ENCODE measurements at places on chromosomes 7 and 10.

GRCh38 chr7:101853684-101854083 lies 36.3 kb downstream of the CUX1 start:
- DNase-seq = no peak

DNA sequence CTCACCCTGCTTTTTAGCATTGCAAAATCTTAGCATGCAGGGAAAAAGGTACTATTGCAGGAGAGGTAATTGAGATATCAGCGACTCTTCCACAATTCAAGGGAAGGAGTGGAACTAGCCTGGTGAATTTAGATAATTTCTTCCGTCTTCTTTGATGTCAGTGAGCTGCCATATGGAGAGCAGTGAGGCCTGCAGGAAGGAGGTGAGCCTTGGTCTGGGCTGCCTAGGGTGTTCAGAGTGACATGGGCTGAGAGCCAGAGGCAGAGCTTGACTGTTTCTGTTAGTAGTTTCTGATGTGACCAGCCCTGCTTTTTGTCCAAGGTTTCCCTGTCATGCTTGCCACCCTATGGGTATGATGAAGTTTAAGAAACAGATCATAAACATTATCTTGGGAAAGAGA lies 28.6 kb downstream of the KAT6B start:
- DNase-seq = peak; percentile 64

DNA sequence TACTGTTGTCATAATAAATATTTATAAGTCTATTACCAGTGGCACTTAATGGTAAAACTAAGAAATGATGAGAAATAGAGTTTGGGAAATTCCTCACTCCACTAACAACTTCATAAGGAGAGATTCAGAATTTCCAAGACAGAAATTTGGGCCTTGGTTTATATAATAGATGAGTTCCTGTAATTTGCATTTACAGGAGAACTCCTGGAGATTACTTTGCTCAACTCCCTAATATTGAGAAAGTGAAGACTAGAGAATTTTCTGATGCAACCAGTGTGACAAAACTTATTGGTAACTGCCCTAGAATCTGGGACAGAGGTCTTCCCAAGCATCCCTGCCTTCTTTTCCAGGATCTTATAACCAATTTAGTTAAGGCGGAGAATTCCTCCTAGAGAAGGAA lies 49.1 kb upstream of the GSAP start:
- DNase-seq = no peak

DNA sequence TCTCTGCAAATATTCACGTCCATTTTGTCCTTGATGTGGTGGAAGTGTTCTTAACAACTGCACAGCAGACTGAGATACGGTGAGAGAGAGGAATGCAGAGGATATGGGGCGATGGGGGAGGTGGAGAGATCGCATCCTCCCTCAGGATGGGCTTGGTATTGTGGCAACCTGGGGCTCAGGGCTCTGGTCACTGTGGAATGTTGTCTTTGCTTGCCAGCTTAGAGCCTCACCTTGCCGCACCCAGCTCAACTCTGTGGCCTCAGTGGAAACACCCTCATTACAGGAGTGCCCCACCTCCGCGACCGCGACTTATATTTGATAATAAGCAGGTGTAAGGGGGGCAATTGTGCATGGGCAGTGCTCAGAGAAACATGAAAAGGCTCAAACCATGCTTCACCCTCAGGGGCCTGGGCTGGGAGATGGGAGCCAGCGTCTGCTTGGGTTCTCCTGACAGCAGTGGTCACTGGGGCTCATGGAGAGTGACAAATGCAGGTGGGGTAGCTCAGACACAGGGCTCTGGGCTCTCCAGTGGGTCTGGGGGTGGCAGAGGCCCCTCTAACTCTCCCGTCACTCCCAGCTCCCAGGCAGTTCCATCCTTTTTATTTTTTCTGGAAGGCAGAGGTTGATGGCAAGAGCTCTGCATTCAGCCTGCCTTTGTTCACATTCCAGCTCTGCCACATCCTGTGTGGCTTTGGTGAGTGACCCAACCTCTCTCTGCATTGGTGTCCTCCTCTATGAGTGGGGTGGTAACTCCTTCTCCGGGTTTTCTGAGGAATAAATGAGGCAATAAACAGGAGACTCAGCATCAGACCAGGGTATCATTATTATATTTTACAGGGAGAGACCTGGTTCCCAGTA lies 43.1 kb upstream of the EMX2 start:
- DNase-seq = no peak

- no peak for DNase-seq
These were observed 69.4 kb downstream of the SH3PXD2A start for GRCh38 chr10:103786020-103786419.

GRCh38 chr10:86451604-86451960 lies 70.0 kb downstream of the WAPL start:
- no peak for DNase-seq

- DNase-seq = no peak
These were observed 43.1 kb downstream of the MET start for GRCh38 chr7:116715077-116715476.

GRCh38 chr7:86301301-86301700 lies 342.4 kb upstream of the GRM3 start:
- no peak for DNase-seq

- DNase-seq = no peak
These were observed 1.9 kb upstream of the HBP1 start for GRCh38 chr7:107166736-107167426.

DNA sequence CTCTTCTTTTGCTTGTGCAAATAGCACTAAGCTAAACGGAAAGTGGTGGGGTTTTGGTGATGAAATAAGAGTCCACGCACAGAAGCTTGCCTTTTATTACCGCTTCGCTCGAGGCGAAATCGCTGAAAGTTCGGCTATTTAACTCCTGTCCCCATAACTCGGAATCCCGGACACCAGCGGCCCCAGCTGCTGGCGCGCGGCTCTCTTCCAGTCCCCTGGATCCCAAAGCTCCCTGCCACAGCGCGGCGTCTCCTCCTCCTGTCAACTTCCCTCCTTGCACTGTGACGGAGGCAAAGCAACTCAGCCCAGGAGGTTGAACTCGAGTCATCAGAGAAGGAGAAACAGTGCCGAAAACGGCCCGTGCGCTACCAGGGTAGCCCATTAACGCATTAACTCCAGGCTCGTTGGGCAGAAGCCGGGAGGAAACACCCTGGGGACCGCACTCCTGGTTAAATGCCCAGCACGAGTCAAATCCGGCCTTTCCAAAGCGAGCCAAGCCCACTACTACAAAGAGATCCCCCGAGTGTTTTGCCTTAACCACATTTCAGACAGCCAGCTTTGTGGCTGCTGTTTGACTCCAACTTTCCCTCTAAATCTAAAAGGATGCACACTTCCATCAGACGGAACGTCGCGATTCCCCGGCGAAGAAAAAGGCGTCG lies 1.3 kb downstream of the SEMA3D start:
- DNase-seq = peak; percentile 72

GRCh38 chr10:118488710-118489497 lies 106.5 kb downstream of the PRLHR start:
- DNase-seq = no peak

DNA sequence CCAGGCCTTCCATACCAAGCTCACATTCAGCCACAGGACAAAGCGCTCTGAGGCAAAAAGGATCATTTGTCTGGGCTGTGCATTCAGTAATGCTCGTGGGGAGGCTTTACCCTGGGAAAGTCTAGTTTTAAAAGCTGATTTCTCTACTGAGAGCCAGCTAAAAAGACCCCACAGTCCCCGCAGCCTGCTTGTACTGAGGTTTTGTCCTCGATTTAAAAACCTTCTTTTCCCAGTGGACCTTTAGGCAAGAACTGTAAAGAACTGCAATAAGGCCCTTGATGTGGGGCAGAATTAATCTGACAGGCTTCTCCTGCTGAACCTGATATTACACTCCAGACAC lies 180.3 kb downstream of the USP6NL start:
- no peak for DNase-seq

DNA sequence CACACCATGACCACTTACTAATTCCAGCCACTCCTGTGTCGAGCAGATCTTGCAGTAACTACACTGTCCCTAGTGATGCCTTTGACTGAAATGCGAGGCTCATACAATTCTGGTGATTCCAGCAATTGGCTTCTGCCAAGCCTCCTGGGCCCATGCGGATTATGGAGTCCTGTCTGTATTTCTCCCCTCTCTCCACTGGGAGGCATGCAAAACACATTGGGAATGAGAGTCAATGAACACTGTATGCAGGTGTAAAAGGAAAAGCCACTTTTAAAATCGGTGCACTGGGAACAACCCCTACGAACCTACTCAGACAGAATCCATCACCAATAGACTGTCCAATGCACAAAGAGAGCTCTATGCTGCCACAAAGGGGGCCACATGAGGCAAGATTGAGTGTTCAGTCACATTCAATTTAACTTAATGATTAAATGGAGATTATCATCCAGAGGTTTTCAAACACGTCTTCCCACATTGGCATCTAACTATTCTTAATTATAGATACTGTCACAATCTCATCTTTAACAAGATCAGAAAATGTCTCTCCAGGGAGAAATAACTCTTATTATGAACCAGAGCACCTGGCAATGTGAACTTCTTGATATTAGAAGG lies 550.6 kb downstream of the GLRX3 start:
- no peak for DNase-seq

Measured in BE2C (cell line).